Daoy (cell line): ENCODE measurements at places on chromosomes 5 and 9.

DNA sequence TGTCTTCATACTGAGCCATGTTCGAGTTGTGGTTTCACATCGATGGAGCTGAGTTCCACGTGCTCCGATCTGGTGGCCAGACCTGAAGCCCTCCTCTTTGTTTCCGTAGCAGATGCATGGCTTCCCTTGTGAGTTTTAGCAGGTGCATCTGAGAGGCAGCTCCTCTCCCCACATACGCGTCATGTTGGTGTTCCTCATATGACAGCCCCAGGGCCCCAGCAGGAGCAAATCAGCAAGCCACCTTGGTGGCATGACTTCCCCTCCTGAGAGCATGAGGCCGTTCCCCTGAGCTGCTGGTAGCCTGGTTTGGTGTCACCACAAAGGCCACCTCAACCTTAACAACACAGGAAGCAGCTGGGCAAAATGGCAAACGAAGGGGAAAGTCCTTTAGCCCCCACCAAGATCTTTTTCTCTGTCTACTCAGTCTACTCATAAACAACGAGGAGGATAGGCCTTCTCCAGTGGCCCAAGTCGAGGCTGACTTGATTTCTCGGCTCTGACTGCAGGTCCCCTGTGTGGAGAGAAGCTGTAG is 5.9 kb downstream of the CYFIP2 start:
- no peak for DNase-seq

- DNase-seq: no peak
These were observed 11.0 kb downstream of the CFAP95 start for GRCh38 chr9:69831611-69832010.

DNA sequence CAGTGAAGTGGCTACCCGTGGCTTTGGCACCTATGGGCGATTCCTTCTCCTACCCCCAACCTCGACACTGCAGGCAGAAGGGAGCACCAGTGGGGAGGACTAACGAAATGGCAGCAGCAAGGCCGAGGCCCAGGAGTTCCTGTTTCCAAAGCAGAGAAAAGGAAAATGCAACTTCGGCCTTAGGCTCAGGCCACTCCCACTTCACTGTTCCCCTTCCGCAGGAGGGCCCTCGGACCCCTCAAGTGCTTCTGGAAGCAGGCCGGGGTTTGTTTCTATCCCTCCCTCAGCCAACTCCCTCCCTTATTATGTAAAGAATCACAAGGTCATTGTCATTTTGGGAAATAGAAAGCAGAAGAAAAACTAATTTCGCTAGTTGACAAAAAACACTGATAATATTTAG is 36.4 kb upstream of the NKX2-5 start:
- DNase-seq: no peak

- no peak for DNase-seq
These were observed 210.5 kb downstream of the GADD45G start for GRCh38 chr9:89815061-89815902.

GRCh38 chr5:107532169-107532878 is 138.4 kb downstream of the EFNA5 start:
- DNase-seq: no peak

DNA sequence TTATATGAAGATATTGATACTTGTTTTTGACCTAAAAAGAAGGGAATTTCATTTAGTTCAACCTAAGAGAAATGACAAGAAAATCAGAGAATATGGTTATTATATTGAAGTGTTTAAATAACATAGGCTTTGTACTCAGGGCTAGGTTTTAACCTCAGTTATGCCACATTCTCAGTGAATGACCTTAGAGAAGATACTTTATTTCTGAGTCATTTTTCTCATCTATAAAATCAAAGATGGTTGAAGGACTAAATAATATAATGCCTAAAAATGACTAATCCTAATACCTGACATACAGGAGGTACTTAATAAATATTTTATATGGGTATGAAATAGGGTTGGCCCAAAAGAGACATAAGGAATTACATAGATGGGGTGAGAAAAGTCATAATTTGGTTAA is 32.3 kb downstream of the DIMT1 start:
- DNase-seq: no peak

DNA sequence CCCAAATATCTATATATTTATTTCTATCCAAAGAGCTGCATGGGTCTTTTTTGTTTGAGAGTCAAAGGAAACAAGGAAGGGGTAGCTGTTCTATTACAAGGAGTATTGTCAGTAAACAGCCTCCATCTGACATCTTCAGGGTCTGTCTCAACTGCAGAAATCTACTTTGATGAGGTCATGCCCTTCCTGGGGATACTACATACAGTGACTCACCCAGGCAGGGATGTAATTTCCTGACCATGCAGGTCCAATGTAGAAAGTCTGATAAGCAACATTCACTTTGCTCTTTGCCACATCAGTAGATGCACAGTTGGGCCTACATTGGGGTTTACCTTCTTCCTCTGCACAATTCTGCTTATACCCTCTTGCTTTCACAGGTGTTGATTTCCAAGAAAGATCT is 165.5 kb downstream of the TLR4 start:
- DNase-seq: no peak

GRCh38 chr5:568061-568781 is 43.9 kb upstream of the CEP72 start:
- DNase-seq: no peak

DNA sequence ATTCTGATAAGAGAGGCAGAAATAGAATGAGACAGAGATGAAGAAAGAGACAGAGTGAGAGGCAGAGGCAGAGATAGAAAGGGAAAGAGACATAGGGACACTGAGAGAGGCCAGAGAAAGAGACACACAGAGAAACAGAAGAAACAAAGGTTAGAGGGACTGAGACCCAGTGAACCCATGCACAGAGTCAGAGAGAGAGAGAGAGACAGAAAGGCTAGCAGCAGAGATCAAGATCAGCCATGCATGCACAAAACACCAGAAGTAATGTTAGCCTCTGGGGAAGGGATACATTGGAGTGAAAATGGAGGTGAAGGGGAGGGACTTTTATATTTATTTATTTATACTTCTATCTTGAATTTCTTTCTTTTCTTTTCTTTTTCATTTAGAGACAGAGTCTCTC is 14.1 kb upstream of the SPARC start:
- DNase-seq: no peak

DNA sequence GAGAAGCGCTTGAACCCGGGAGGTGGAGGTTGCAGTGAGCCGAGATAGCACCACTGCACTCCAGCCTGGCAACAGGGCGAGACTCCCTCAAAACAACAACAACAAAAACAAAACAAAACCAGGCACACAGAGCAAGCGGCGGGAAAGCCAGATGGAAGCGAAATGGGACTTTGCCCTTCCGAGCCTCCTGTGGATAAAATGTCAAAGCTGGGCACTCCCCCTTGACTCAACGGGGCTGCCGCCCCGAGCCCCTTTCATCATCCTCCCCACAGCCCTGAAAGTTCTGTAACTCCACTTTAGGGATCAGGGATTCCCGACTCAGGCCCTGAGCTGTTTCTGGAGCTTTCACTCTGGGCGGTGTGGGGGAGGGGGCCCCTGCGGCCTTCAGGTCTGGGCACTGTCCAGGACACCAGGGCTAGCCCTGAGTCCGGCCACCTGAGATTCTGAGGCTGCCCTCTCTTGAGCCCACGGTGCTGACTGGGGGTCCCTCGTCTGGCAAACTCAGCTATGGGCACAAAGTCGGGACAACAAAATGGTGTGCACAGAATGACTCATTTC is 30.6 kb upstream of the OBP2B start:
- DNase-seq: no peak

GRCh38 chr9:92406477-92406876 is 2.1 kb upstream of the OGN start:
- no peak for DNase-seq

- DNase-seq: no peak
These were observed 34.2 kb downstream of the IL31RA start for GRCh38 chr5:55885359-55885758.

DNA sequence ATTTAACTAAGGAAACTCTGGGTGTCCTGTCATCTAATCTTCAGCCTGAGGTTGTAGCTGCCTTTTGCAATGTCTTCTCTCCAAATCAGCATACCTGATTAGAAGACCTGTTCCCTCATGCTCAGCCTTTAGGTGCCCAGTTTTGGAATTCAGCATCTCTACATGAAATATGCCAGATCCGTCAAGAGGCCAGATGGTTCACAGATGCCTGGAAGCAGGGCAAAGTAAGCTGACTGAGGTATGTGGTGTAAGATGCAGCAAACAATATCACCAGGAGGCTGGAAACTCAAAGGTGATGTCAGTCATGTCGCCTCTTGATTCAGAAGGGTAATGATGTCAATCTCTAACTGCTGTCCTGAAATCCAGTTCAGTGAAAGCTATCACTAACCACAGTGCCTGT is 324.4 kb downstream of the PRELID2 start:
- DNase-seq: no peak

DNA sequence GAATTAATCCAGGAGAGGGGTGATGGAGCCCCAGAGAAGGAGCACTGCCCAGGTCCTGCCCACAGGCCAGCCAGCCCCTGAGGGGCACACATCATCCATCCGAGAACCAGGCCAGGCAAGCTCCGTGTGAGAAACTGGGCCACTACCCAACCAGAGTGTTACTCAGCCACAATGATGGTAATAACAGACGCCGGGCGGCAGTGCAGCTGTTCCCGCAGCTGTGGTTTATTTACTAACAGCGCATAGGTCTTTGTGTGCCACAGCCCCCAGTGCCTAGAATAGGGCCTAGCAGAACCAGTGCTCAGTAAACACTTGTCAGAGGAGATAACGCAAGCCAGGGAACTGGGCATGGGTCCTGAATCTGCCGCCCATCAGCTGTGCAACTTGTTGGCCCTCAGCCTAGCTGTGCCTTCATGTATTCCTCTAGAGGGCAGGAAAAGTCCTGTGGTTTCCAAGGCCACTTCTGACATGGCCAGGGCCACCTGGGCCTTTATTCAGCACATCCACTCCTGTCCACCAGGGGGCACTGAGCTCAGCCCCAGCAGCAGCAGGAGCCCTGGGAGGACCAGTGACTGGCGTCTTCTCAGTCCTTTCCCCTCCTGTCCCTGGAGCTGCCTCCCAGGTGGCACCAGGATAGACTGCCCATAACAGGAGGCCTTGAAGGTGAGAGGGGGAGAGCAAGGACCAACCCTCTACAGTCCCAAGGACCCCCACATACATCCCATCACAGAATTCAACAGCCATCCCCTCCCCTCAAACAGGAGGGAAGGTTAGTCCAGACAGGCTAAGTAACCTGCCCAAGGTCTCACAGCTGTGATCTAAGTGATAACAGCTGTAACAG is 2.1 kb downstream of the MXD3 start:
- peak; percentile 83 for DNase-seq

DNA sequence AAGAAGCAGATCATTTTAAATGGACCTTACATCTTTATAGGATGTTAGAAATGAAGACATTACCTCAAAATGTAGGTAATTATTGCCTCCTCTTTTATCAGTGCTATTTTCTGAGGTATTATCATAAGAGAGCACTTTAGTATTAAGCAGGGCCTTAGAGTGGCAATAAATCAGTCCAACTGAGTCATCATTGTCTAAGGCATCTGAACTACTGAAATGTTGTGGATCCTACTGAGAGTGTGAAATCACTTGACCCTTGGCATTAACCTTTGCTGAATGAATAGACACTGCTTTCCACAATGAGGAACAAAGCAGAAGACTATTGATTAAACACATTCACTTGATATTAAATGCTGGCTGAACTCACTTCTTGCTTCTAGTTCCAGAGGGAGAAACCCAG is 224.6 kb upstream of the ARRDC3 start:
- DNase-seq: no peak

GRCh38 chr9:131194762-131195161 is 69.4 kb downstream of the NUP214 start:
- DNase-seq: no peak

GRCh38 chr9:621201-621855 is 220.2 kb upstream of the DMRT1 start:
- no peak for DNase-seq

DNA sequence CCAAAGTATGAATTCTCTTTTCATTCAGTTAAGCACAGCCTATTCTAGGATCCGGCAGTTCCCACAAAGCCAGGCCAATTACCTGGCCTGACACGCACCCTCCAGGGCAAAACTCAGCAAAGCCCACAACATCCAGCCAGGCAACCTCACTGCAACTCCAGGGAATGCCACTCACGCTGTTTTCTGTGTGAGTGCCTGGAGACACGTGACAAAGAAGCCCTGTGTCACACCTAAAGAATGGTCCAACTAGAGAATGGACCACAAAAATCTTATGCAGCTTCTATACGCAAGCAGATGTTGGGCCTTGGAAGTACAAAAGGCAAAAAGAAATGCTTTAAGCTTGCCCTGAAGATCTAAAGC is 20.2 kb downstream of the RETREG1 start:
- peak; percentile 48 for DNase-seq

DNA sequence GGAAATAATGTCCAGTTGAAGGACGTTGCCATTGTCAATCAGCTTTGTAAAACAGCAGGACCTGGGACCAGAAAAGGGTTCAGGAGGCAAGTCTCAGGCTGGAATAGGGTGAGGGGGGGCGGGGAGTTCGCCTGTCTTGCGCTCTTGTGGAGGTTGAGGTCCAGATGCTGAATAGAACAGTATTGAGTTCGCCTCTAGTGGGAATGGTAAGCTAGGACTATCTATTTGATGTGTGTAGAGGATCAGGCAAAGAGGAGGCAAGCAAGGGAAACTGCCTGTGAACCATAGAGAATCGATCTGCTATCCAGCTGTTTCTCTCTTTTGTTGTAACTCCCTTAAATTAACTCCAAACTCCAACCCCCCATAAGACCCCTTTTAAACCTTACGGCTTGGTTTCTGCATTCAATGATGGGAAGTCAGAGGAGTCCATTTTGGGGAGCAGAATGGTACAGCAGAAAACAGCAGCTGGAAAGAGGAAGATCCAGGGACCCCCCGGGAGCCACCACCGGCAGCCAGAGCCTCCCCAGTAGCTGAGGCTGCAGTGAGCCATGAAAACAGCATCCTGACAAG is 133.7 kb downstream of the SLC28A3 start:
- DNase-seq: no peak

- no peak for DNase-seq
These were observed 38.5 kb upstream of the ITGA2 start for GRCh38 chr5:52950686-52951085.

- peak; percentile 71 for DNase-seq
These were observed 7.9 kb downstream of the NRARP start for GRCh38 chr9:137294091-137294680.

GRCh38 chr5:132387640-132388117 is 18.2 kb downstream of the SLC22A5 start:
- DNase-seq: peak; percentile 98

- DNase-seq: no peak
These were observed 97.3 kb upstream of the HMHB1 start for GRCh38 chr5:143714629-143715028.

GRCh38 chr5:77844373-77844622 is 68.2 kb upstream of the TBCA start:
- DNase-seq: no peak

DNA sequence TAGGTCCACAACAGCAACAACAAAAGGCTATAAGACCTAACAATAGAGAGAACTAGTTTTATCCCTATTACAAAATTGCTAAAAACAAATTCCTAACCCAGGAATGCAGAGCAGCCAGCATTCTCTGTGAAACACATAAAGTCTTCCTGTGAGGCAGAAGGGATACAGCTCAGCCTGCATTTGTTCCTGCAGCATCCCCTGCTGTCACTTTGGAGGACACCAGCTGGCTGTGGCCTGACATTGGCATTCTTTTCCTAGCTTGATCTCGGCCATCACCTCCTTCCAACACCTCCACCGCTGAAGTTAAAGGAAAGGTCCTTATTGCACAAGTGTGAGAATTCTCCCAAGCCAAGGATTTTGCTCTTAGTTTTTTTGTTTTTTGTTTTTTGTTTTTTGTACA is 186.1 kb downstream of the SNCAIP start:
- DNase-seq: no peak
